ENCODE measurements at places on chromosomes 6 and 20.

GRCh38 chr6:76885861-76886301 is 577.4 kb downstream of the HTR1B start:
- no peak for DNase-seq

DNA sequence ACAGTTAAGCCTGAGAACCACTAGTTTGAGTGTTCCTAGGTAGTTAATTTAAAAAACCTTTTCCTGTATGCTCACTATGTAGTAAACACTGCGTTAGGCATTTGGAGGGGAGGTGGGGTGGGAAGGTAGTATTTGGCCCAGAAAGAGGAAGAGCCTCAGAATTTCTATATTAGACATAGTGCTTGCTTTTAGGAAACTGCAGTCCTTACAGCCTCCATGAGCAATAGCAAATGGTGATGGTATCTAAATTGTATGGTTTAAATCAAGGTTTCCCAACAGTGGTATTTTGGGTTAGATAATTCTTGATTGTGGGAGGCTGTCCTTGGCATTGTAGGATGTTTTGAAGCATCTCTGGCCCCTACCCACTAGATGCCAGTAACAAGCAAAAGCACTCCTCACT is 61.5 kb upstream of the RIPOR2 start:
- no peak for DNase-seq

- no peak for DNase-seq
Observed at GRCh38 chr6:120584111-120584760, 750.0 kb downstream of the TBC1D32 start.

GRCh38 chr6:36636687-36637418 is 41.7 kb upstream of the CDKN1A start:
- DNase-seq = no peak
